GM04503 (cell line): ENCODE measurements at places on chromosomes 1 and 21.

GRCh38 chr1:228292609-228292911, 84.7 kb downstream of the OBSCN start:
- DNase-seq, result no peak

DNA sequence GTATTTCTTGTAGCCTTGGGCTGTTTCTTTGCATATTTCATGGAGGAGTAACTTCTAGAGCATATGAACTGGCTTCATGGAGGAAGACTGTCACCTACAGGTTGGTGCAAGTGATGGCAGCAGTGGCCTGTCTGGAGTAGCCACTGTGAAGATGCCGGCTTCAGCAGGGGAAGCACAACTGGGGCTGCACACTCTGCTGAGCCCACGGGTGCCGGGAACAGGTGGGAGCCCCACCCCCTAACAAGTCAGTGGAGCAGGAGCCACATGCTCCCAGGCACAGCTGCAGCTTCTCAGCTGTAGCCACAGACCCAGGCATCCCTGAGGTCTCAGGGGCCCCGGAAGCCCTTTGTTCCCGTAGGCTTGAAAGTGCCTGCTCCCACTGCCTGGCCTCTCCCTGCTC, 43.2 kb upstream of the C1orf185 start:
- DNase-seq, result no peak

- no peak for DNase-seq
Measured at GRCh38 chr1:111720274-111720976, 18.8 kb downstream of the INKA2 start.

GRCh38 chr1:229582011-229582694, 23.6 kb upstream of the ABCB10 start:
- DNase-seq, result no peak

DNA sequence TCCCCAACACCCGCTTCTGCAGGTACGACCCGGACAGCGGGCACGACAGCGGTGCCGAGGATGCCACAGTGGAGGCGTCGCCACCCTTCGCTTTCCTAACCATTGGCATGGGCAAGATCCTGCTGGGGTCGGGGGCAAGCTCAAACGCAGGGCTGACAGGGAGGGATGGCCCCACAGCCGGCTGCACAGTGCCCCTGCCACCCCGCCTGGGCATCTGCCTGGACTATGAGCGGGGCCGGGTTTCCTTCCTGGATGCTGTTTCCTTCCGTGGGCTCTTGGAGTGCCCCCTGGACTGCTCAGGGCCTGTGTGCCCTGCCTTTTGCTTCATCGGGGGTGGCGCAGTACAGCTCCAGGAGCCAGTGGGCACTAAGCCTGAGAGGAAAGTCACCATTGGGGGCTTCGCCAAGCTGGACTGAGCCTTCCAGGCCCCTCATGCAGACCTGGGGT, 10.1 kb downstream of the TRIM46 start:
- no peak for DNase-seq

DNA sequence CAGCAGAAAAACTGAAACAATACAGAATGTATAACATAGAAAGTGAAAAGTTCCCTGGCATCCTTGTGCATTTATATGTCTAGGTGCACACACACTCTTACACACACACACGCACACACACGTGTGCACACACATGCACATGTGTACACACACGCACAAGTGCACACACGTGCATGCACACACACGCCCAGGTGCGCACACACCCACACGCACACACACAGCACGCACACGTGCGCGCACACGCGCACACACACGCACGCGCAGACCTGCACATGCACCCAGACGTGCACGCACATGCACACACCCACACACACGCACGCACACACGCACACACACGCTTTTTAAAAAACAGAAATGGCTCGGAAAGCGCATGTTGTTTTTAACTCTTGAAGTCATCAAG, 86.5 kb downstream of the NUF2 start:
- DNase-seq, result no peak

- DNase-seq, result no peak
Measured at GRCh38 chr1:153355445-153356071, 2.1 kb upstream of the S100A9 start.

GRCh38 chr1:33045246-33045645, 8.6 kb upstream of the AK2 start:
- DNase-seq, result no peak

- no peak for DNase-seq
Measured at GRCh38 chr1:24899581-24900485, 30.2 kb downstream of the RUNX3 start.

DNA sequence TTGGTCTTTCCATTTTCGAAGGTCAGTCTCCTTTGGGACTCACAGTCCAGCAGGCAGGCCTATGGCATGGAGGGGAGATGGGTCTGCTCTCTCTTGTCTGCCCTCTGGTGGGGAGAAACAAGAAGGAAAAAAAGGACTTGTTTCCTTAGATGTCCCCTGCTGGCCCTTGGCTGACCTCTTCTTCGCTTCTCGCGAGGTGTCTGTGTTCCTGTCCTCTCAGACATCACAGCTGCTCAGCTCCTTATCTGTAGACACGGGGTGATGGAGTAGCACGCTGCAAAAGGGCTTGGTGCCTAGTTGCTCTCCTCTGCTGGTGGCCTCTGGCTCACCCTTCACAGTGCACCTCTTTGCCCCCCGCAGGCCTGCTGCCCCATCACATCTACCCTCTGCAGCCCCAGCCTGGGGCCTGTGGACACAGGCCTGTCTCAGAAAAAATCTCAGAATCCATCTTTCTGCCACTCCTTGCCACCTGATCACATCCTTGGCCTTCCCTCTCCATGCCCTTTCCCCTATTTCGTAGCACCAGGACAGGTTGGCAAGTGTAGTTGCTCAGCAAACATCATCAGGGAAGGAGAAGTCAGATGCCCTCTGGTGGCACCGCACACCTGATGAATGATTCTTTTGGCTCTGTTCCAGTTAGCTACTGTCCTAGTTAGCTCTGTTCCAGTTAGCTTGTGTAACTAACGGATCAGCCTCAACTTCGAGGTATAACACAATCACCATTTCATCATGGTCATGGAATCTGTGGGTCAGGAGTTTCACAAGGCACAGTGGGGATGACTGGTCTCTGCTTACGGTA, 18.7 kb upstream of the AK2 start:
- DNase-seq, result no peak

GRCh38 chr1:18738617-18739016, 108.0 kb downstream of the PAX7 start:
- DNase-seq, result no peak

GRCh38 chr1:223683586-223684487, 18.3 kb upstream of the CAPN8 start:
- DNase-seq, result no peak

DNA sequence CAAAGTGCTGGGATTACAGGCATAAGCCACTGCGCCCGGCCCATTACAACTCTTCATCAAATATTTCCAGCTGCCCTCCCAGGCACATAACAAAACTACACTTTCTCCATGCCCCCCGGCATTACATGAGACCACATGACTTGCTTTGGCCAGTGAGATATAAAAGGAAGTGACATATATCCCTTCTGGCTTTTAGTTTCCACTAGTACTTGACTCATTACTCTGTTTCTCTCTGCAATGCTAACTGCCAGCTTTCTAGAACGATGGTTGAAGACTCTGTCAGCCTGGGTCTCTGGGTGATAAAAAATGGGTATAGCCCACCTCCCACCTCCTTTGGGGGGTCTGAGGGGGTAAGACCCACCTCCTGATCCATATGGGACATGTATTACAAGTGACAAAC, 24.2 kb downstream of the ABL2 start:
- no peak for DNase-seq
